ENCODE measurements at places on chromosomes 5 and 9. TPM values are rescaled to one million over a fixed set of nuclear protein-coding genes. Genes with fewer than 3 reads are reported as not detected.

BARHL1 gene
- not detected for total RNA-seq

PRDM9 gene
- total RNA-seq = not detected

AMBP gene
- not detected for total RNA-seq

CARTPT gene
- not detected for total RNA-seq

PTGDS gene
- 1.7 TPM for total RNA-seq

JAK2 gene
- total RNA-seq = 12.1 TPM

CDC20B gene
- total RNA-seq = 0.56 TPM

FEM1C gene
- total RNA-seq = 26.2 TPM

HTR4 gene
- not detected for total RNA-seq

FABP6 gene
- total RNA-seq = not detected

KIAA1191 gene
- 116 TPM for total RNA-seq

CMBL gene
- total RNA-seq = 7.7 TPM

SLC23A1 gene
- total RNA-seq = not detected

ABHD17B gene
- 19.9 TPM for total RNA-seq

EXOC3 gene
- 42.6 TPM for total RNA-seq

KCNV2 gene
- total RNA-seq = not detected

CCDC112 gene
- total RNA-seq = 6.1 TPM

TOPORS gene
- 35.2 TPM for total RNA-seq

CFAP90 gene
- not detected for total RNA-seq

TSSK1B gene
- total RNA-seq = under 0.01 TPM

ACOT12 gene
- total RNA-seq = under 0.01 TPM

TEX48 gene
- total RNA-seq = not detected

SPATA31A3 gene
- not detected for total RNA-seq

PROB1 gene
- total RNA-seq = 1.2 TPM

PDE8B gene
- total RNA-seq = 0.56 TPM

SLC34A1 gene
- not detected for total RNA-seq

ZNF782 gene
- total RNA-seq = 3.4 TPM

PTPDC1 gene
- total RNA-seq = 8.7 TPM

DBH gene
- not detected for total RNA-seq

SLC30A5 gene
- total RNA-seq = 89.3 TPM

HCN1 gene
- total RNA-seq = not detected

IFNA21 gene
- total RNA-seq = not detected

CARD6 gene
- 23.7 TPM for total RNA-seq

AHRR gene
- 19.4 TPM for total RNA-seq

HARS2 gene
- total RNA-seq = 27.8 TPM

SPATA31C1 gene
- total RNA-seq = not detected

SPAG8 gene
- 1.1 TPM for total RNA-seq

INSYN2B gene
- total RNA-seq = 24.0 TPM

GABRA6 gene
- not detected for total RNA-seq

PLAA gene
- 39.5 TPM for total RNA-seq

PCDHAC1 gene
- total RNA-seq = under 0.01 TPM

PCDHGA10 gene
- total RNA-seq = 1.2 TPM

SPINK4 gene
- not detected for total RNA-seq

MOB3B gene
- total RNA-seq = under 0.01 TPM

SLC6A19 gene
- not detected for total RNA-seq

COMMD10 gene
- total RNA-seq = 34.7 TPM

UNC13B gene
- 30.3 TPM for total RNA-seq

GABRP gene
- under 0.01 TPM for total RNA-seq

C9orf50 gene
- total RNA-seq = not detected

SLC9A3 gene
- 1.1 TPM for total RNA-seq

PLGRKT gene
- total RNA-seq = 9.0 TPM

HRH2 gene
- not detected for total RNA-seq

GMCL2 gene
- total RNA-seq = not detected

PPP2R2B gene
- total RNA-seq = not detected

Measured in regular cardiac myocyte (primary cell).